8988T (cell line): ENCODE measurements at places on chromosomes 2 and 18.

DNA sequence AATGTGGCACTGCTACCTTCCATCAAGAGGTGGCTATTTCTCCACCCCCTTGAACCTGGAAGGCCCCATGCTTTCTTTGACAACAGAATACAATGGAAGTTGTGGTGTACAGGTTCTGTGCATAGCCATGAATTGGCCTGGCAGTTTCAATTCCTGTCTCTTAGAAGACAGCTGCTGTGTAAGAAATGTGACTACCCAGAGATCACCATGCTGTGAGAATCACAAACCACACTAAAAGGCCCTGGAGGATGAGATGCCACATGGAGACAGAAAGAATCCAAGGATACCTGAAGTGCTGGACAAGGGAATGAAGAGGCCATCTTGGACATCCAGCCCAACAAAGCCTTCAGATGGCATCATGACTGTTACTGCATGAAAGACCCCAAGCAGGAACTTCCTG is 47.7 kb upstream of the EHBP1 start:
- DNase-seq, result no peak

- DNase-seq, result no peak
Measured at GRCh38 chr2:232398293-232399034, 8.2 kb upstream of the ALPG start.

GRCh38 chr2:12005886-12006681 is 259.7 kb downstream of the LPIN1 start:
- no peak for DNase-seq

GRCh38 chr2:124879640-124880039 is 854.6 kb downstream of the CNTNAP5 start:
- DNase-seq, result no peak

DNA sequence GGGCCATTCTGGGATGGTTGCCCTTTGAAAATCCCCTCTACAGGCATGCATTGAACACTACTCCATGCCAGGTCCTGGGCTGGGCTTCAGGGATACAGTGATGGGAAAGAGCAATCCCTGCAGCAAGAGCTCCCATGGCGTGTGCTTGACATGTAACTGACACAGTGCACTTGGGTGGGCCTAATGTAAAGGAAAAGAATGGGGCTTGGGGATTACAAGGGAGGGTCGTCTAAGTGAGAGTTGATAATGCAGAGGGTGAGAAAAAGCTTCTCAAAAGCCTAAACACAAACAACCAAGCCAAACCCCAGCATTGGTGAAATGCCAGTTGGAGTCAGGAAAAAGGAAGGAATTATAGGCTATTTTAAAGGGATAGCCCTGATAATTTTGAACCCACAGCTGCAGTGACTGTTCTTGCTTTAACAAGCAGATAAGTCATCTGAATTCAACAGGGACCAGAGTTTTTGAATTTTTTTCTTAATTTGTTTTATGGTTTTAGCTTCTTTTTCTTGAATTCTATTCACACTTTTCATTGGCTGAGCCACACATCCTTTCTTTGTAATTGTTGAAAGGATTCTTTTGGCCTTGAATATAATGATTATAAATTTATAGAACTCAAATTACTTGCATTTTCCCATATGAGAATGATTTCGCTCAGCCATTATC is 308.7 kb downstream of the LPIN1 start:
- DNase-seq, result no peak

GRCh38 chr2:43298500-43298899 is 72.1 kb upstream of the ZFP36L2 start:
- no peak for DNase-seq

DNA sequence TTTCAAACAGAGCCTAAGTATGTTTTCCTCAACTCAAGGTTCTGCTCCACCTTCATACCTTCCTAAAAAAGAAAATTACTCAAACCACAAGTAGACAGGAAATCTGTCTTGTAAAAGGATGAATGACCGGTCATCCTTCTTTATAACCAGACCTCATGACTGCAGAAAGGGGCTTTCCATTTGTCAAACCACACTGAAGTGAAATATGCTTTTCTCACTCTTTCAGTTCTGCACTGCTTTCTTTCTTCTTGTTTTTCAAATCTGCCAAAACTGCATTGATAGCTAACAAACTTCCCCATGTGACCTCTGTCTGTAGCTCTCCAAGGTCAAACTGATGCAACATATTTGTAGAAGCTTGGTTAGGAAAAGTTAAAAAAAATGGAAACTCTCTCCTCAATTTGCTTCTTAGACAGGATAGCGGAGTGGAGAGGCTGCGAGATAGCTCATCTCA is 308.9 kb upstream of the CCDC68 start:
- DNase-seq, result no peak

DNA sequence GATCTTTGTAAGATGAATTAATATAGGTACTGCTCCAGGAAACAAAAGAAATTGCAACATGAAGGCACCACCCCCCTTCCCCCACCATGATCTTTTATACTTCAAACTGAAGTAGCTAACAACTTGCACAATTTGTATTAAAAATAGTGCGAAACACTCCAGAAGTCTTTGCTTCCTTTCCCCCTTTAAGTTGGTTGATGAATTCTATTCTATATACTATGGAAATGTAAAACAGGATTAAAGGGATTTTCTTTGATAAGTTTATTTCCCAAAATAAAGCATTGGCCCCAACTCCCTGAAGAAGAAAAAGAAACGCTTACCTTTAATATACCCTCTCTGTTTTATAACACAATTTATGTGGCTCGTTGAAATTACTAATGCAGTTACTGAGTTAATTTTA is 227.1 kb downstream of the ARHGAP15 start:
- no peak for DNase-seq

DNA sequence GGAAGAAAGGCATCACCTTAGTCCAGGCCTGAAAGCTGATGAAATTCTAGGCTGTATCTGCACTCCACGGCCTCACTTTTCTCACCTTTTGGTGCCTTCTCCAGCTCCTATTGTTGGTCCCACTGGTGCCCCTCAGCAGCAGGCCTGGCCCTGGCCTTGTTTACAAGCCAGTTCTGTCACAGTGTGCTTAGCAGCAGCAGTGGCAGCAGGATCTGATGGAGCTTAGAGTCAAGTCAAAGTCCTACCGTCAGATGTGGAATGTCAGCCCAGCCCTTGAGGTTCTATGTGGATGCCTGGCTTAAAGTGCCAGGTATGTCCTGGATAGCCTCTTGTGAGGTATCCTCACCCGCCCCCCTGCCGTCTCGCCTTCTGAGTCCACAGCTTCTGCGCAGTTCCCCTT is 281.3 kb downstream of the SUCLG1 start:
- DNase-seq, result no peak

GRCh38 chr2:24392542-24393059 is 32.3 kb upstream of the ITSN2 start:
- DNase-seq, result no peak

DNA sequence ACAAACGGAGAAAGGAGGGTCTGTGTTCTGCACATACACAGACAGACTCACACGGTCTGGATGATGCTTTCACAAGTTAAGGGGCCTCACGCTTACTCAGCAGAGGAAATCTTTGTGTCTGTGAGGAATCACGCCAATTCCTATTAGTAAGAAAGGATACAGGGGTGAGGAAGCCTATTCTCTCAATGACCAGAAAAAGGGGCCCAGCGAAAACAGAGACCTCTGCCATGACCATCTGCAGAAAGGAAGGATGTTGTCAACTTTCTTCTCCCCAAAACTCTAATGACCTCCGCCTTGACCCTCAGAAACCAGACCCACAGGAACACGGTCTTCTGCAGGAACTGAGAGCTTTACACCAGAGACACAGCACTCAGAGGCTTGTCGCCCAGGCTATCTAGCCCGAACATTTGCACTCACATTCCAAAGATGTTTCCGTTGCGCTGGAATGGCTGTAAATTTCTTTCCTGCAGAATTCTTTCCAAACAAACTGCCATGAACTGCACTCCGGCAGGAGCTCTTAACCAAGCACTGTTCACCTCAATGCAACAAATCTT is 186.3 kb downstream of the TCF4 start:
- no peak for DNase-seq

DNA sequence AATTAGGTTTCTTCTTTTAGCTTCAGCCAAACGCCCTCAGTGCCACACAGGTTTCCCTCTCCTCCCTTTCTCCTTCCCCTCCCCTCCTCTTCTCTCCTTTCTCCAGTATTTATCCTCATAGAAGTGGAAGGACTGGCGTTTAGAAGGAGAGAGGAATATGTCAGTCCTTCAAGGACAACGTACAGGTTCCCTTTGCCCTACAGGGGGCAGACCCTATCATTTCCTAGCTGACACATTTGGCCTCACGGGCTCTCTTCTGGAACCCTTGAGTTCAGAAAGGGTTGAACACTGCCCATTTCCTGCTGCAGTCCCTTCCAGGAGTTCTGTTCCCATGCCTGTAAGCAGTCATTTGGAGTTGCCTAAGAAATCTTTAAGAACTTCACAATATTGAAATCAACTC is 46.1 kb downstream of the CDCA7 start:
- no peak for DNase-seq

- no peak for DNase-seq
Measured at GRCh38 chr2:106053581-106053980, 140.5 kb downstream of the UXS1 start.

DNA sequence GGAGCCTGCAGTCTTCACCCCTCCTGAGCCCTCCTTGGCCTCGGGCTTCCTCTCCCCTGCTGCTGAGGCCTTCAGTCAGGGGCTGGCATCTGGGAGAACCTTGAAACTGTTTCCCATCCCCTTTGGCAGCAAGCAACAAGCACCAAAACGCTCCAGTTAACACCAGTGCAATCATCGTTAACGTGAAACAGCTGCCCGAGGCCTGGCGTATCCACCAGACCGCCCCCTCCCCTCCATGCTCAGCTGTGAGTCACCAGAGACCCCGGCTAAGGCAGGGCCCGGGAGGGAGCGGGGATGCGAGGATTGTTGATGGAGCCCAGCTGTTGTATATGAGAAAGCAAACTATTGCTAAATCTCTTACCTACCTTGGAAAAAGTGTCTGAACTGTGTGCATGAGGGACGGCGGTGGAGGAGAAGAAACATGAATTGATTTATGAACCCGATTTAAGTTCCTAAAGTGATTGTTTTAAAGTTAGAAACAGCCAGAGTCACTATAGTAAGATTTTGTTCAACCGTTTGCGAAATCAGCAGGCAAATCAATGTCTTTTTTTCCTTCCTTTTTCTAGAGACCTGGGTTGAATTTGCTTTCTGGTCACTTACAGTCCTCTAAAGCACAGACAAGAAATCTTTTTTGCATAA is 5.2 kb downstream of the ZFP36L2 start:
- no peak for DNase-seq

DNA sequence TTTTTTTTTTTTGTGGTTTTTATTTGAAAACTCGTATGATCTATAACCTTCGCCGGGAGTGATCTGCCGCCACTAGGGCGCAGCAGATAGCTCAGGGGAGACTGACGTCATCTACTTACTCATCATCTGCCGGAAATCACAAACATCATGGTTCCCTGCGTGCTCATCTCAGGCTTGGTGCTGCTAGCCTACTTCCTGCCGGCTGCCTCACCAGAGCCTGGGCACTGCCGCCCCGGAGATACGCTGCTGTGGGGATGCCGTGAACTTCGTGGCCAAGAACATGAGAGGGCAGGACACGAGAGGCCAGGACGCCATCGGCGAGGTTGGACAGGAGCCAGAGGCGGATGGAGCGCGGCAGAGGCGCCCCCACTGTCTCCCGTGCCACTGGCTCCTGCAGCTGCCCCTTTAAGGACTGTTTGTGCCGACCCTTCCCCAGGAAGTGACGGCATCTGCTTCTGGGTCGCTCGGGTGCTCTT is 68.8 kb downstream of the DOK6 start:
- no peak for DNase-seq

DNA sequence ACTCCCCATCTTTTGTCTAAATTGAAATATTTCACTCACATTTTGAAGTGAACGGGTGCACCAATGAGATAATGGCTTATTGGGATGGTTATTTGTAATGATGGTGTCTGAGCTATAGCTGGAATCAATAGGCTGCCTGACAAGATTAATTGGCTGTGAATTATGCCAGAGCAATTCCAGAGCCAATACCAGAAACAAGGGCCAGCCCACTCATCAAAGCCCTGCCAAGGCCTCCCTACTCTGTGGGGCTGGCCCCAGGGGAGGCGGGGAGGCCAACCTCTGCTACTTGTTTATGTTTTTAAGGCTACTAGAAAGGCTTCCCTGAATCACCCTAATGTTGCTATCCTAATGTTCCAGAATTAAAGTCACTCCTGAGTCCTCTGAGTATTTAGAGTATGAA is 29.1 kb upstream of the NEMP2 start:
- DNase-seq, result no peak

- DNase-seq, result no peak
Measured at GRCh38 chr18:27887287-27887686, 289.6 kb downstream of the CDH2 start.

DNA sequence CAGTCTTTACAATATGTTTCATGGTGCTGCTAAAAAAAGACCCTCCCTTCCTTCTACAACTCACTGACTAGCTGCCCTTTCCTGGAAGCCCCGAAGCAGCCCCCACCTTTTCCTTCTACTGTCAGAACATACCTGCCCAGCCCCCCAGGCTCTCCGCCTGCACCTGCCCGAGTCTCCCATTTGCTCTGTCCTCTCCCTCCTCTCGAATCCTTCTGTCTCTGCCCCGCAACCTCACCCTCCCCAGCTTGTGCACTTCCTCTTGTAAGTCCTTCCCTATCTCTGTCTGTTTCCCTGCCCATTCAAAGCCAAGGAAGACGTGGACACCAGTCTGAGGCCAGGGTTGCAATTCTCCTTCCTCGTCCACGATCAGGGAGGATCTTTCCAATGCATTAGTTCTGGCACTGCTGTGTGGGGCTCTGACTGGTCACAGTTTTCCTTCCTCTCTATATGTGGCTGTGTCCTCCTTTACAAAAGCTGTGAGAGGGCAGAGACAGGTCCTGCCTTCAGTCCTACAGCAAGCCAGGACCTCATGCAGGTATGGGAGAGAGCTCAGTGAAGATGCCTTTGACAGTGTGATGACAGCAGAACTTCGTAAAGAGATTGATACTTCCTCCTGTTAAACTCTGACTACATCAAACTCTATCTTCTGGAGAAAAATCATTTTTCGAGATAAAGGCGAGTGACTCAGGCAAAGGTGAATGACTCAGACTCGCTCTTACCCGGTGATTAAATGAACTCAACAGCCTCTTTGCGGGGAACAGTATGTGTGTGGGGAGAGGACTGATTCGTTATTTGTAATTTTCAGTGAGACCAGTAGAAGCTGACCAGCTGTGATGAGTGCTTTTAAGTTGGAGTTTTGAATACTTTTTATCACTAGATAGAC is 14.2 kb downstream of the TNFRSF11A start:
- no peak for DNase-seq

DNA sequence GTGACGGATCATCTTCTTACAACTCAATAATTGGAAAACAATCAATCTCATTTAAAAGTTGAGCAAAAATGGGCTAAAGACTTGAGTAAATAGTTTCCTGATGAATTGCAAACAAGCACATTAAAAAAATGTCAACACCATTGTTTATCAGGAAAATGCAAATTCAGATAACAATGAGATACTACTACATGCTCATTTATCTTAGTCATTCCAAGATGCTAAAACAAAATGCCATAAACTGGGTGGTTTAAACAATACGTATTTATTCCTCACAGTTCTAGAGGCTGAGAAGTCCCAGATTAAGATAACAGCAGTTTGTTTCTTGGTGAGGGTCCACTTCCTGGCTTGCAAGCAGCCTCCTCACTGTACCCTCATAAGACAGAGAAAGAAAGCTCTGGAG is 359.6 kb downstream of the NR4A2 start:
- no peak for DNase-seq

GRCh38 chr2:31070339-31071125 is 67.7 kb downstream of the GALNT14 start:
- no peak for DNase-seq
